ENCODE measurements at places on chromosomes 1 and 21.

GRCh38 chr1:92797961-92798360 lies 13.1 kb upstream of the EVI5 start:
- no peak for DNase-seq

GRCh38 chr1:38558500-38559445 lies 300.8 kb downstream of the RRAGC start:
- no peak for DNase-seq

- DNase-seq: no peak
Measured at GRCh38 chr1:179151908-179152682, 70.2 kb downstream of the TOR3A start.

GRCh38 chr21:39180429-39181019 lies 2.7 kb downstream of the PSMG1 start:
- DNase-seq: no peak

DNA sequence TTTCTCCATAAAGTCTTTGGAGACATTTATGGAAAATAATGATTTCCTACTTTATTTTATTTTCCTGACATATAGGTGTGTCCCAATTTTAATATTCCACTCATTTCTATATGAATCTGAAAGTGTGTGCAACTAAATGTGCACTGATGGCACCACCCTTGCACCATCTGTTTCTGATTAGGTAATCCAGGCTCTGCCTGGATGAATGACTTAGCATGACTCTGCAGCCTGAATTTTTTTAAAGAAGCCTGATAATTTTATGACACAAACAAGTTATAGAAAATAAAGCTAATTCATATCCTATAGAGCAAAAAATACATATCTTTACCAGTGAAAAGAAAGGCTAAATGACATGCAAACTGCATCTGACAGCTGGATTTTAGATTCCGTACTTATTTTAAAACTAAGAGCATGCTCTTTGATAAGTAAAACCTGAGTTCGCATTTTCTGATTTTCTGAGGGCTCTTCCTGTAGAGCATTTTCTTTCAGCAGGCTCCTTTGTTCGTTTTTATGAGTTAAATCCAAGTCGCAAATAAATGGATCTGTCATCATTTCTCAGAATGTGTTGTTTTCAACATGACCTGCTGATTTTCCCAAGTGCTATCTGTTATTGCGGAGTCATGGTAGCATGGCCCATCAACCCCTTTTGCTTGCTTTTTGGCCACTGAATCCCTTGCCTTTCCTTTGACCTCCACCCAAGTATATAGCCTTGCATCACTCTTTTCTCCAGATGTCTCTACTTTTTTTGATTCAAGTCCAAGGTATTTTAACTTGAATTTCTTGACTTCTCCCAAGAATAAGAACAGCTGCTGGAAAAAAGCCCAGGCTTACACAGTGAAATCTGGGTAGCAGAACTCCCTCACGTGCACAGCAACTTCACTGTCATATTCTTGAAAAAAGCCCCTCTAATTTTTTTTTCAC lies 52.8 kb upstream of the LYPLAL1 start:
- no peak for DNase-seq

GRCh38 chr1:229238231-229238630 lies 32.7 kb upstream of the RAB4A start:
- DNase-seq: no peak

DNA sequence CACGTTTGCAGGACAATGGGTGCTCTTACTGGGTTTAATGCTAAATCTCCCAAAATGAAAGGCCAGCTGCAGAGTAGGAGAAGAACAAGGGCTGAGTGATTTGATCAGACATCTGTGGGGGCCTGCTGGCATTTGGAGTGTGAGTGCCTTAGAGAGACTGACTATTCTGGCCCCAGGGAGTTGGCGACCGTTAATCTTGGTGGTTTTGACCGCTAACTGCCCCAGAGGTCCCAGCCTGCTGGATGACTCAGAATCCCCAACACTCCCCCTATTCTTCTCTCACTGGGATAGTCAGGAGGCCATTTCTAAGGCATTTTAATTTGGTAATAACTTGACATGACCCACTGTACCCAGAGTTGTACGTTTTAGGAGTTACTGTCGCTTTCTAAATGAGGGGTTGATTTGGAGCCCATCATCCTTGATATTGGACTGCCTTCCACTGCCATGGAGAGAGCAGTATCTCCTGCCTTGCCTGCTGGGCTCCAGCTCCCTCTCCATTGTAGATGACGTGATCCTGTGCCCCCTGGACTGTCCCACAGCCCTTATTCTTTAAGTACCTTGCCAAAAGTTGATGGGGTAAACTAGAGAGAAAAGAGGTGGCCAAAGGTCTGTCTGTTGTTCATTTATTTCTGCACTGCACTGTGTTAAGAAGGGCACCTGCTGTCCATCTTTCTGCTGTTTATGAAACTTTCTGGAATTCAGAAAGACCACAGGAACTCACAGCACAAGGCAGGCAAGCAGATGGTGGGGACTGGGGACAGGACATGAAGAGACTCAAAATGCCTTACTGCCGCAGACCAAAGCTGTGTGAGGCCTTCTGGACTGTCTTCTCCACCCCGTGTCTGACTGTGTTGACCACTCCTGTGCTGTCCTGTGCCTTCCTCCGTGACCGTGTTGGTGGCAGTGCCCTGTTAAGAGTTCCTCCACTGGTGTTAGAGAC lies 98.2 kb upstream of the ARTN start:
- DNase-seq: no peak

DNA sequence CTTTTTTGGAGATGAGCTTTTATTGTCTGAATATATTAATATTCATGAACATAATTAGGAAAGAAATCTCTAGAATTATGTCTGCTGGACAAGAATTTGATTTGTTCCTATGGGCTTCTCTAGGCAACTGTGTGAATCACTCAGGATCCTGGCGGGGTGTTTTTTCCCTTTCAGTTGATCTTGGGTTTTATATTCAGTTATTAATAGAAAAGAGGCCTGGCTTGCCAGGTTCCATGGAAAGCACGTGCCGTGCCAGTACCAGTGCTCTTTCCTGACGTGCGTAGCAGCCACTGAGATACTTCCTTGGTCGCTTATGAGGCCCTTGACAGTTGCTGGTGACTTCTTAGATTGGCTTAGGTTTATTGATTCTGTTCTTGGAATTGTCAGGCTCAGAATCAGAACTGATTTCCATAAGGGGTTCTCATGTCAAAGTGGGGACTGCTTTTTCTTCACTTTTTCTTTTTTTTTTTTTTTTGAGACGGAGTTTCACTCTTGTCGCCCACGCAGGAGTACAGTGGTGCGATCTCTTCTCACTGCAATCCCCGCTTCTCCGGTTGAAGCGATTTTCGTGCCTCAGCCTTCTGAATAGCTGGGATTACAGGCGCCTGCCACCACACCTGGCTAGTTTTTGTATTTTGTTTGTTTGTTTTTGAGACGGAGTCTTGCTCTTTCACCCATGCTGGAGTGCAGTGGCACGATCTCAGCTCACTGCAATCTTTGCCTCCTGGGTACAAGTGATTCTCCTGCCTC lies 48.7 kb upstream of the KIF1B start:
- DNase-seq: no peak

- no peak for DNase-seq
Measured at GRCh38 chr21:35593000-35593502, 467.3 kb downstream of the SETD4 start.

DNA sequence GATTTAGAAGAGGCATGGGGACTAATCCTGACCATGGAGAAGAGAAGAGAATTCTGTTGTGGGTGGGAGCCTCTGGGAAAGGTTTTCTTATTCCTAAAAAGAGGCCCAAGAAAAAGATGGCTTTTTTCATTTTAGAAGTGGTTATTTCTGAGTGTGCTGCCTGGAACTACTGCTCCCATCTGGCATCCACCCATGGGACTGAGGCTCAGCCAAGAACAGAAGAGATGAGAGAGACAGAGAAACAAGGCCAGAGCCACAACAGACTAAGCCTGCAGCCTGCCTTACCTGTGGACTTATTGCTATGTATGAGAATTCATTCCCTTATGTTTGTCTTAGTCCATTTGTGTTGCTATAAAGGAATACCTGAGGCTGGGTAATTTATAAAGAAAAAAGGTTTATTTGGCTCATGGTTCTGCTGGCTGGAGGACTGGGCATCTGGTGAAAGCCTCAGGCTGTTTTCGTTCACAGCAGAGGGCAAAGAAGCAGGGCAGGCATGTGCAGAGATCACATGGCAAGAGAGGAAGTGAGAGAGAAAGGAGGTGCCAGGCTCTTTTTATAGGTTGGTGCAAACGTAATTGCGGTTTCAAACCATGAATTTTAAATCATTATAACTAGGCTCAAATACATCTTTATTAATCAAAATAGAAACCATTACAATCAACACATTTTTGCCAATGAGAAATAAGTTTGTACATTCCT lies 57.5 kb upstream of the PRDM2 start:
- no peak for DNase-seq

GRCh38 chr1:246008363-246008831 lies 498.7 kb downstream of the SMYD3 start:
- DNase-seq: no peak

- DNase-seq: no peak
Measured at GRCh38 chr1:11245248-11245647, 17.1 kb downstream of the MTOR start.

- no peak for DNase-seq
Measured at GRCh38 chr1:59169703-59170102, 127.2 kb upstream of the FGGY start.

DNA sequence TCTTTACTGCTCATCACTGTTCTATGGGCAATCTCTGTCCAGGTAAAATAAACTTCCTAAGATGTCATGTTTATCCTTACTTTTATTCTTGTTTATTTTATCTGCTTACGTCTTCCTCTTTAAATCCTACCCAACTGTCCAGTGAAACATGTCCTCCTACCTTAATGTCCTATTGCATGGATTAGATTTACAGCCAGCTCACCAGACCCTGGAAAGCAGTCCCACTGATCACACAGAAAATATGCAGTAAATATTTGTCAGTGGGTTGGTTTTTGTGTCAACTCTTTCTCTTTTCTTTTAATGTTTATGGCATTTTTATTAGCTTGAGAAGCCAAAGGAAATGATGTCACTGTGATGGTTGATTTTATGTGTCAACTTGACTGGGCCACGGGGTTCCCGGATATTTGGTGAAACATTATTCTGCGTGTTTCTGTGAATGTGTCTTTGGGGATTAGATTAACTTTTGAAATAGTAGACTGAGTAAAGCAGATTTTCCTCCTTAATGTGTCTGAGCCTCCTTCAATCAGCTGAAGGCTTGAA lies 258.3 kb downstream of the SRGAP2C start:
- DNase-seq: no peak

DNA sequence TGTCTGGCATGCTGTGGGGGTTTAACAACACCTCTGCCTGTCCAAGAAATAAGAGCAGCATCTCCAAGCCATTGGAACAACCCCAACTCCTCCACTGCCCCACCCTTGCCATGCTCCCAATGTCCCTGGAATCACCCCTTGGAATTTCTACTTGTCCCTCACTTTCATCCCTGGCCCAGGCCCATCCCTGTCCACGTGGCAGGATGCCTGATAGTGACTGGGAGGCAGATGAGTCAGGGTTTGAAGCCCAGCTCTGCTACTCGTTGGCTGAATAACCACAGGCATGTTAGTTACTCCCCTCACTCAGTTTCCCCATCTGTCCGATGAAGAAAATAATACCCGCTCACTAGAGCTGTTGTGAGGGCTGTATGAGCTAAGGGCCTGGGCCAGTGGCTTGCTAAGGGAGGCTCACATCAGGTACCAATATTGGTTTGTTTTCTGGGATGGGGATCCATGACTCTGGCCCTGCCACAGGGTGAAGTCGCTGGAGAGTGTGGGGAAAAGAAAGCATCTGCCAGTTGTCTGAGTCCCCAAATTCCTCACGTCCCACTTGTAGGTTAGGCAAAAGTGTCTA lies 99.4 kb upstream of the TLR5 start:
- DNase-seq: peak; percentile 52

GRCh38 chr1:175373786-175374623 lies 181.4 kb upstream of the KIAA0040 start:
- no peak for DNase-seq

Measured in vagina (tissue), 2 donors.